ENCODE measurements at places on chromosomes 3 and 15.

DNA sequence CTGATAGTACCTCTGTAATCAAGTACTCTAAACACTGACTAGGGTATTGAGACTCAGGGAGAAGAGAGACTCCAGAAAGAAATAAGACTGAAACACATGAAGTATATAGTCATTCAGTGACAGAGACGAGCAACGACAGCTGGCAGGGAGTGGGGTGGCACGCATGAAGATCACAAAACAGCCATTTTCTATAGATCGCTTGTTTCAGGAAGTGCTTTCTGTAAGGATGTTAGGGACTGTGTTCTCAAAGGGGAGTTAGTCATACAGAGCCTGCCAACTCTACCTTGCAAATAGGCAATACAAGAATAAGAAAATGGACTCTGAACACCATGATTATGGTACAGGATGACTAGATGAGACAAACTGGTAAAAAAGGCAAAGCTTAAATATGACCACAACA, 139.5 kb downstream of the TBL1XR1 start:
- no peak for DNase-seq

GRCh38 chr15:44727485-44728231, 8.7 kb upstream of the TRIM69 start:
- no peak for DNase-seq

DNA sequence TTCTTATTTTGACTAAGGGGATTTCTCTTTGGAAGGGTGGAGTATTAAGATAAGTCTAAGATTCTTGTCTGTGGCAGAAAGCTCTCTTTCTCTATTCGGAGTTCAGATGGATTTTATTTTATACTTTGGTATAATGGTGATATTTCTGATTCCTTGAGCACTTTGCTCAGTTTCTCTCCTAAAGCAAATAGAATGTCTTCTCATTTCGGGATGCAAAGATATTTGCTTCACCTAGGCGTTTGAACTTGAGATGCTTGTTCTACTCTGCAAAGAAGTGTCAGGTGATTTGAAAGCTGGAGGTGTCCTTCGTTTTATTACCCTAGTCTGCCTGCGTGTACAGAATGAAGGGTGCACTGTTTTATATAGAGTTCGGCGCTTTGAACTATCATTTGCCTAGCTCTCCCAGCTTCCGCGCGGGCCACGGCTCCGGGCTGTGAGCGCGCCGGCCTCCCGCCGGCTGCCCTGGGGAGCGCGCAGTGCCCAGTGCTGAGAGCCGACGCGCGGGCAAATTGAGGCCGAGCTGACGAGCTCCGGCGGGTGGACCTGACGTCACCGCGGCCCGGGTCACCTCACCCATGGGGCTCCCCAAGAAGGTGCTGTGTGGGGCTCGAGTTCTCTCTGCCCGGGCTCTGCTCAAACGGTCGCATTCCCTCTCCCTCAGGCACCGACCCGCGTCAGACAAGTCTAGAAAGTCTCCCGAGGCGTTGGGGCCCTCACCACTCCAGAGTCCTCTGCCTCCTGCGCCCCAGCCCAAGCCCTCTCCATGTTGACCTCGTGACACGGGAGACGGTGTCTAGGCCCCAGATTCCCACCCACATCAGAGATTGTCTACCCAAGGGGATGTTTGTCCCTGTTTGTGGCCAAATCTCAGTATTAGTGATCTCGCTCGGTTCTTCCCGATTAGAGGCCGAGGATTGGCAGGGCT, 7.5 kb downstream of the SOX2 start:
- no peak for DNase-seq

GRCh38 chr3:12886106-12886679, 44.8 kb upstream of the RPL32 start:
- no peak for DNase-seq

DNA sequence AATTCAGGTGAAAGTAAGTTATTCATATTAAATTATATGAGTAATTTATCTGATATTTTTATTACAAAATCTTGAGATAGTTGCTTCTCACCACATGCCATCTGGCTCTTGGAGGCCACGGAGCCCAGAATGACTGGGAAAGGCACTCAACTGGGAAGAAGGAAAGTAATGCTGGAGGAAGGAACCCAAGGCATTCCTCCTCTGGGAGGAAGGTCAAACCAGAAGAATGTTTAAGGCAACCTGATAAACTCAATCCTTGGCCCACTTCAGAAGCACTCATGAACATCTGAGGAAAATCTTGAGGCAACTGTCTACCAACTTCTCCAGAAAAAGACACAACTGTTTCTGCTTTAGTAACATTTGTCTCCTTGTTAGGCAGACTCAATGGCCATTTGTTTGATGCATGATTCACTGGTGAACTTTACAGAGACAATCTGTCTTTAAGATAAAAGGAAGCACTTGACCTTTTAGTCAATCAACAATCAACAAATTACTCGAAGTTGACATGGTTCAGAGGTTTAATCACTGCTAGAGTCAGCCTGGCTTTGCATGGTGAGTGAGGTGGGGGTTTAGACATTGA, 261.4 kb upstream of the MME start:
- no peak for DNase-seq

DNA sequence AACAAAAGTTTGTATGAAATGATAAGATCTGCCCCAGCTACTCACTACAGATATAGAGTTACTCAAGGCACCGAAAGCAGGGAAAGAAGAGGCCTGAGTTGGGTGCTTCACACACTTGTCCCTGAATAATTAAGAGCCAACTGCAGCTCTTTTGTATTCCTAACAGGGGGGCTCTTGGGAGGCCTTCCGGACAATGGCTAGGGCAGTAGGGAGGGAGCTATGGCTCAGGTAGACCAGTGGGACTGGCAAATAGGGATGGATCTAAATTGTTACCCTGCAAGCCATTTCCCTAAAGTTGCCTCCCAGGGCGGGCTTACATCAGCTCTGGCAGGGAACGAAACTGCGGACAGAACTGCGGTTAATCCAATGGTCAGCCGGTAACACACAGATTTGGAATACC, 6.2 kb downstream of the SEMA5B start:
- DNase-seq, result no peak

- DNase-seq, result no peak
Observed at GRCh38 chr15:79352206-79352605, 41.3 kb downstream of the TMED3 start.

DNA sequence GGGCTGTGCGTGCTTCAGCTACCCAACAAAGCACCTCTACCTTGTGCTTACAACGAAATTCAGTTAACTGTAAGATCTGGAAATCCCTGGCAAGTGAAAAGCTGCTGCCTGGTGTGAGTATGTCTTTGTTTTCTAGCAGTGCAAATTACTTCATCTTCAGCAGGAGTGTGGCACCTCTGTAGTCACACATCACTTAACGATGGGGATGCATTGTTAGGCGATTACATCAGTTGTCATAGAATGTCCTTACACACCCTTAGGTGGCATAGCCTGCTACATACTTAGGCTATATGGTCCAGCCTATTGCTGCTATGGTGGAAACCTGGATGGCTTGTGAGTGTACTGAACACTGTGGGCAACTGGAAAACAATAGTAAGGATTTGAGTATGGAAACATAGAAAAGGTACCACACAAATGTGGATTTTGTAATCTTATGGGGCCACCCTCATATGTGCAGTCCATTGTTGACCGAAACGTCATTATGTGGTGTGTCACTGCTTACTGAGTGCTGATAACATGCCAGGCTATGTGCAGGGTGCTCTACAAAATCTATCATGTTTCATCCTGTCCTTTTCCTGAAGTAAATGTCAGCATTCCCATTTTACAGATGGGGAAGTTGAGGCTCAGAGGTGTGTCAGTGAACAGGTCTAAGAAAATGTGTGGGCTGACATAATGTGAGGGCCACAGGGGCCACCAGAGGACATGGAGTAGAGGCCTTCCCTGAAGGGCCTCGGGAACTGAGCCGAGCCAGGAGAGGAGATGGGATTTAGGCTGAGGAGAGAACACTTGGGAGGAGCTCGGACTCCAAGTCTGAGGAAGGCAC, 173.5 kb downstream of the VGLL4 start:
- DNase-seq, result no peak

DNA sequence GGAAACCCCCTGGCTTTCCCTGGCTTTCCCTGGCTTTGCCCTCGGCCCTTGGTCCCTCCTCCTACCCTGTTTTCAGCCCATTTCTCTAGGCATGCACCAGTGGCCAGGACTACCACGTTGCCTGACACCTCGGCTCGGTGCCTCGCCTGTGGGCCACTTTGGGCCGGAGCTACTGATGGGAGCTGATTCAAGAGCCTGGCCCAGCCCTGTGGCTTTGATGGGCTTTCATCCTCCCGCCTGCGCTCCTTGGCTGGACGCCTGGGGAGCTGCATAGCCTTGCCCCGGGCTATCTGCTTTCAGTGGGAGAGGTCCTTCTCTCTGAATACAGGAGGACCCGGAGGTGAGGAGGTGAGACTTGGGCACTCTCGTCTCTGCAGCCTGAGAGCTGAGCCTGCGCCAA, 192.7 kb upstream of the HES1 start:
- DNase-seq, result no peak

DNA sequence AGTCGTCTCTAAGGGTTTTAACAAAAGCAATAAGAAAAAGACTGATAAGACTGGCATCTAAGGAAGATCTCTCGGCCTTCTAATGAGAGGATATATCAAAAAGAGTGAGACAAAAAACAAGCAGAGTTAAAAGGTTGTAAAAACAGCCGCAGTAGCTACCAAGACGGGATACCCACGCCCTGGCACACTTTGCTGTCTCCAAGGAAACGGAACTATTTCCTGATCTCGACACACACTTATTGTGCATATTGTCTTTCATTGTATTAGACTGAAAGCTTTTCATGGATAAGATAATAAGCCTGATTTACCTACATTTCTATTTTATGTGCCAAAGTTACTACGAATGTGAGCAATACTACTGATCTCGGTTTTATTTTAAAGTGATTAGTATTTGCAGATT, 161.5 kb upstream of the MCTP2 start:
- no peak for DNase-seq

DNA sequence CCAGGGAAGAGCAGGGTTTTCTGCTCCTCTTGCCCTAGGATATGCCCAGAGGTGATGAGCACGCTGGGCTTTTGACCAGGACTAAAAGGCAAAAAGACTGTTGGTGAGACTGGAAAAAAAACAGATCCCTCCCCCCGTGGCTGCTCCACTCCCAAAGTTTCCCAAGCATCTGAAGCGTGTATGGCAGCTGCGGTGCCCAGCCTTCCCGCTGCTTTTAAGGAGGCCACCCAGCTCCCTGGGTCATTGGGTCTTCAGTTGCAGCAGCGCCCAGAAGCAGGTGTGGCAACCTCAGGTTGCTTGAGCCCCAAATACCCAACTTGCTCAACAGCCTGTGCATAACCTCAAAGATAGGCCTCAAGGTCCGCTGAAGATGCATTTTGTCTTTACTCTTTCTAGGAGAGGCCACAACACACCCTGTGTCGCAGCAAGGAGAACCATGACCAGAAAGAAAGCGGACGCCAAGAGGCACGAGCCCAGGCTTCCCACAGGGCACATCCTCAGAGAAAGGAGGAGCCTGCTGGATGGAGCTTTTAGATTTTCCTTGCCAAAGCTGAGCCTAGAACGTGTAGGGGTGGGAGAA, 2.0 kb downstream of the SRGAP3 start:
- no peak for DNase-seq

DNA sequence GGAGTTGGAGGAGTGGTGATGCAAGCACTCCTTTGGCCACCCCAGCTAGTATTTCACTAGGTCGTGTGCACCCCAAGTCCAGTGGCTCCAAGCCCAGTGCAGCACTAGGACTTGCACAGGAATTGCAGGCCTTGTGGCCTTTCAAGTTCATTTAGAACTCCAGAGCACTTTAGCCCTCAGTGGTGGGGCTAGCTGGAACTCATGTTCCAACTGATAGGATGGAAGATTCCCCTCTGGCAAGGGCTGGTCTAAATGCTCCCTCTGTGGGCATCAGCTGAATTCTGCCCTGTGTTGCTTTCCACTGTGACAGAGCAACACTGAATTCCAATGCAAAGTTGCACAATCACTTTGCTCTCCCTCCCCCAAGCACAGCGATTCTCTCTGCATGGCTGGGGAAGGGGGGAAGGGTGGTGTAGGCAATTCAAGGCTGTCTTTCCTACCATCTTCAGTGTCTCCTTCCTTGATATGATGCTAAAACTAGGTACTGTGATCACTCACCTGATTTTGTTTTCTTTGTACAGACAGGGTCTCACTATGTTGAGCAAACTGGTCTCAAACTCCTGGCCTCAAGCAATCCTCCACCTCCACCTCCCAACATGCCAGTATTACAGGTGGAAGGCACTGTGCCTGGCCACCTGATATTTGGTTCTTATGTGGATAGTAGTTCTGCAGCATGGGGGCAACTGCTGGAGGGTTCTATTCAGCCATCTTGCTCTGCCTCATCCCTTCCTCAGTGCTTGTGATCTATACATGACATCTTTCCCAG, 10.3 kb downstream of the USF3 start:
- DNase-seq, result no peak

DNA sequence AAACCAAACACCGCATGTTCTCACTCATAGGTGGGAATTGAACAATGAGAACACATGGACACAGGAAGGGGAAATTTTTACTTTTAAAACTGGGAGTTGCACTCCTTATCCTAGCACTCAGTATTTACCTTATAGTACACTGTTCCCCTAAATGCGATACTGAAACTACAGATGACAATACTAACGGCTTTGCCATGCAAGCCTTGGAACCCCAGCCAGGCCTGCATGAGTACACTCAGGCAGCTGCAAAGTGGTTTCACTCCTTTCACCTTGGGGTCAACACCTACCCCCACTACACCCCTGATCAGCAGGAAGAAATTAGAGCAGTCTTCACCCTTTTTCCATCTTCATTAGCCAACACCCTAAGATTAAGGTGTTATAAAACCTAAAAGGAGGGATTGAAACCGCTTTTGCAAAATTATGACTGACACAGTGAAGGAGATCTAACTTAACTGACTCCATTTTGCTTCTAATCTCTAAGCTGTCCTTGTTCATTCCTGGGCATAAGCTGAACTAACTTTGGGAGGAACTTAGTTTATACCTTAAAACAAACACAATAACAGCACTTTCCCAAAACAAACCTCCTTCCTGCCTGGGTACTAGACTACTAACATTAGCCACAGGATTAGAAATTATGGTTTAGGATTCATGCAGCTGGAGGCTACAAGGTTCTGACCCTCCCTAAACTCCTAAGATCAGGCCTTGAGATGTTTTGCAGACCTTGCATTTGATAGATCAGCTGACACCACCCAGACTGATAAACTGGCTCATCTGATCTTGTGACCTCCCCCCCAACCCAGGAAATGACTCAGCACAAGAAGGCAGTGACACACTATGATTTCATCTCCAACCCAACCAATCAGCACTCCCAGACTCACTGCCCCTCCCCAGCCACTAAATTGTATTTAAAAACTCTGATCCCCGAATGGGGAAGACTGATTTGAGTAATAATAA, 452.1 kb upstream of the PPP2R3A start:
- DNase-seq, result no peak
